ENCODE measurements at places on chromosomes 13 and 19.

DNA sequence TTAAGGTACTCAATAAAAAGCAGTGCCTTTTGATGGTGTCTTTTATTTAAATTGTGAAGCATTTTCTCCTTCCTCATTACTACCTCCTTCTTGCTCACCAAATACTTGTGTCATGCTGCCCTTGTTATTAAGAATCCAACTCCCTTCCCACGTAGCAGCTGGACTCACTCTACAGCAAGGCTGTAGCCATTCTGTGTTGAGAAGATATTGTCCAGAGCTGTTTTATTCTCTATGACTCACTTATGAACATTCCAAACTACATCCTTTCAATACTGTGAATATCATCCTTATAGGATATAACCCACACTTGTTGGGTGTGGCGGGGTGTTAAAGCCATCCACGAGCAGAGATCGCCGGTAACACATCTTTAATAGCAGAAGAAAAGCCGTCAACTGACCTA, 1671.5 kb upstream of the SLC10A2 start:
- no peak for DNase-seq

DNA sequence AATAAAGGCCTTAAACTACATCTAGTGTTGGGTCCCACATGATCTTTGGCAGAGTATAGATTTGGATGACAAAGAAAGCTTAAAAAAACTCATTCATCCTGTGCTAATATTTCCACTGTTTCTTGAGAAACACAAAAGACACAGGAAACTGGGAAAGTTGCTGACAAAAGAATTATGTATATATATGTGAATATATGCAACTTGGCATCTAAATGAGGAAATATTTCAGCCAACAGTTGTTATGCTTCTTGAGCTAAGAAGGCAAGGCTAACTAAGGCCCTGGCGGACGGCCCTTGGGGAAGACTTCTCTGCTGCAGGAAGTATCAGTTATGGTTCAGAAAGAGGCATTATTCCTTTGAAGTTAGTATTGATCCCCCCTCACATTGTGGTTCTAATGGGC, 491.8 kb downstream of the DIAPH3 start:
- DNase-seq, result no peak

DNA sequence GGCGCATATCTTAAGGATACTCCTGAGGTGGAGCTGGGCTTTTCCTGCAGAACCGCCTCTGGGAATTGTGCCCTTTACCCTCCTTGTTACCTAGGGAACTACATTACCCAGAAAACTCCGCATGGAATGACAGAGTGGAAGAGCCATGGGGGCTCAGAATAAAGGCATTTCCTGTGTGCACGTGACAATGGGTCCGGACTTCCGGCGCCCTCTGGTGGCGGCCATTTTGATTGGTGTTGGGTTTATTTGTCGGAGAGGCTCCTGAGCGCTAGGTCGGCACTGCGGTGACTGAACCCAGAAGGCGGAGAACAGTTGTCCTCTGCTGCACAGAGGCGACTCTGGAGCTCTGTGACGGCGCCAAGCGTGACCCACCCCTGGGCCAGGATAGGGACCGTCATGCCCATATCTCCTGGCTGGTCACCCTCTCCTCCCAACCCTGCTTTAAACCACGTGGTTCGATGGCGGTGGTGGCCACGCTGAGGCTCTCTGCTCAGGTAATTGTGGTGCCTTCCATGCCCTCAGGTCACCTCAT, at the start of gene ZNF587B:
TSS of gene ZNF587B (plus strand) at position 229 of the 532 bp plus-strand sequence. CDS start at position 459, 230 bp downstream.
- DNase-seq, result peak; percentile 93

DNA sequence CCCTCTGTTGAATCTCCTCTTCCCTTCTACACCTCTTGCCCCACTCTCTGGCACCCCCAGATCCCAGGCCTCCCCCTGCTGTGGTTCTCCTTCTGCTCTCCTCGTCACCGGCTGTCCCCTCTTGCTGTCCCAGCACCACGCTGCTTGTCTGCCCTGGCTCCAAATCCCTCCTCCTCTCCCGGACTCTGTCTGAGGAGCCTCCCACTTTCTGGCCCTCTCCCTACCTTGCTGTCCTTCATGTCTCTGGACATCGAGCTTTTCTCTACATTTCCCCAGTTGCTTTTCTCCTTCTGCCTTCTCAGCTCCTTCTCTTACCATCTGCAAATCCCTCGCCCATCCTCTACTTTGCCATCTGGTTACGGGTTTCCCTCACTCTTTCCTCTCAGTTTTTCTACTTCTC, 1.2 kb downstream of the ZNF347 start:
- peak; percentile 28 for DNase-seq

DNA sequence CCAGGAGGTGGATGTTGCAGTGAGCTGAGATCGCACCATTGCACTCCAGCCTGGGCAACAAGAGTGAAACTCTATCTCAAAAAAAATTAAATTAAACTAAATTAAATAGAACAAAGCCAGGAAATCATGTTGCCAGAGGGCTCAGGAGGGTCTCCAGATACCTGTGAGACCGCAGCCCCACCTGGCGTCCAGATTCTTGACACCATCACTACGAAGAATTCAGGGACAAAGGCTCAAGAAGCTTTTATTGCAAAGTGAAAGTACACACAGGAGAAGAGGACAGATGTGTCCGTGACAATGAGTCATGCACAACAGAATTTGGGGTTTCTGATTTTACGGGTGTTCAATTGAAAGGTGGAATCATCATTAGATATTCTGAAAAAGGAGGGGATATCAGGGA, 76.6 kb downstream of the STOML3 start:
- no peak for DNase-seq

DNA sequence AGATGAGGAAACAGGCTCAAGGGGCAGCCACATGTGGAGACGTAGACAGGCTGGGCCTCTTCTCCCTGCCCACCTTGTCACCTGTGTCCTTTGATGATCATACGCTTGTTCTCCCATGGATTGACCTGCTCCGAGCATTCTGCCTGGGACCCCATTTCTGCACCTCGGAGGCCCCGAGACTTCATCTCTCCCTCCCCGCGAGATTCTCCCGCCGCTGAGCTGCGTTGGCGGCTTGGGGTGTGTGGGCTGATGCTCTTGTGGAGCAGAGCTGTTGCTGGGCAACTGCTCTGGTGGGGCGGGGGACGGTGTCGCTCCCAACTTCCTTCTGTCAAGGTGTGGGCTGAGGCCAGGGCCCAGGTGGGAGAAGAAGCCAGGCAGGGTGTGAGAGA, 22.1 kb downstream of the MAST3 start:
- no peak for DNase-seq

GRCh38 chr13:114130837-114131582, 1.4 kb downstream of the RASA3 start:
- DNase-seq, result peak; percentile 80

DNA sequence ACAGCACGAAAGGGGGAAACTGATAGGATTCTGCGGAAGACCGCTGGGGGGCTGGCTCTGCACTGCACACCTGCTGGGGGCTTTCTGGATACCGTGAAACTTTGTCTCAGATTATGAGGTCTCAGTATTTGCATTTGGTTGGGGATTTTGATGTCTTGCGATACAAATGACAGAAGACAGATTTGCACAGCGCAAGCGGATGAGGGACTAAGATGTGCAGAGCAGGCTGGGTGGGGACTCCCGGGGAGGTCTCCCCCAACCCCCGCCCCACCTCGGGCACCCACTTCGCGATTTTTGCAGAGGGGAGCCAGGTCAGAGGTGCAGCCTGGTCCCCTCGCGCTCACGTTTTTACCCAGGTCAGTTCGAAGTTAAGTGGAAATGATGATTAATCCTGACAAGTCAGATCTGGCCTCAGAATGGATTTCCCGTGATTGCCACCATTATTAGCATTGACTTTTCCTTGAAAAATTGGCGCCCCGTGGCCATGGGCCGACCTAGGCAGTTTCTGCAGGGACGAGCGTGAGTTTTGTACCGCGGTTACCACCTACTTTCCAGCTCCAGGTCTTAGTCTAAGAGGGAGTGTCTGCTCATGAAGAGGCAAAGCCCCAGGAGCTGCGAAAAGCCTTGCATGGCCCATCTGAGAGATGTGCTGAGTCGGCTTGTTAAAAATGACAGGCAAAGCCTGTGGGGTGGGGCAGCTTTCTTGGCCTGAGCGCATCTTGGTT, 1.3 kb upstream of the GJB2 start:
- no peak for DNase-seq

DNA sequence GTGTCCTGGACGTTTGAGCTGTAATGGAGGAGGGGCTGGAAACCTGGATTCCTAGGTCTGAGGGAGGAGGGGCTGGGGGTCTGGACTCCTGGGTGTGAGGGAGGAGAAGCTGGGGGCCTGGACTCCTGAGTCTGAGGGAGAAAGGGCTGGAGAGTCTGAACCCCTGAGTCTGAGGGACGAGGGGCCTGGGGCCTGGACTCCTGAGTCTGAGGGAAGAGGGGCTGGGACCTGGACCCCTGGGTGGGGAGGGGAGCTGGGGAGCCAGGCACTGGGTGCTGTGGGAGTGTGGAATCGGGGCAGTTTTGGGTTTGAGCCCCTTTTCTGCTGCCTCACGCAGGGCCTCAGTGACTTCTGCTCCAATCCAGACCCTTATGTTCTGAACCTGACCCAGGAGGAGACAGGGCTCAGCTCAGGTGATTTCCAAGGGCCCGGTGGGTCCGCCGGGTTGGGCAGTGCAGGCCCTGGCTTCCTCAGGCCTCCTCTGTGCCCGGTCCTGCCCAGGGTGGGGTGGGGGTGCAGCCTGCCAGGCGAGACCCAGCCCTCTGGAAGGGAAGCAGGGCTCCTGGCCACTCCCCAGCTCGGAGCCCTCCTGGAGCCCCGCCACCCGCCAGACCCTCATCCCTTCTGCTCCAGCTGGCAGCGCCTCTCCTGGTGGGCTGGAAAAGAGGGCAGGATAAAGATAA, 14.4 kb downstream of the TTYH1 start:
- DNase-seq, result no peak

- DNase-seq, result no peak
Observed at GRCh38 chr19:47824396-47824795, 2.7 kb downstream of the CRX start.

- no peak for DNase-seq
Observed at GRCh38 chr19:7489609-7490044, 792 bp upstream of the PEX11G start.

GRCh38 chr19:46390866-46391265, 22.5 kb downstream of the CCDC8 start:
- peak; percentile 64 for DNase-seq

- DNase-seq, result no peak
Observed at GRCh38 chr19:10392120-10392519, 11.2 kb downstream of the CDC37 start.

GRCh38 chr13:97339988-97340749, 93.8 kb upstream of the RAP2A start:
- no peak for DNase-seq

GRCh38 chr13:43246382-43246781, 223.0 kb downstream of the DNAJC15 start:
- no peak for DNase-seq

DNA sequence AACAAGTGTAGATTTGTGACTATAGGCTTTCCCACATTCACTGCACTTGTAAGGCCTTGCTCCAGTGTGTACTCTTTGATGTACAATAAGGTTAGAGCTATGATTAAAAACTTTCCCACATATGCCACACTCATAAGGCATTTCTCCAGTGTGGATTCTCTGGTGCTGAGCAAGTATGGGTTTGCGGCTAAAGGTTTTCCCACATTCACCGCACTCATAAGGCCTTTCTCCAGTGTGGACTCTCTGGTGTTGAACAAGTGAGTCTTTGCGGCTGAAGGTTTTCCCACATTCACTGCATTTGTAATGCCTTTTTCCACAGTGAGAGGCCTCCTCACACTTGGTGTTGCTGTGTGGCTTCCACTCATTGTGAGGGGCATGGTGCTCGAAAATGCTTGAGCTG, 3.7 kb downstream of the ZNF772 start:
- DNase-seq, result no peak

- DNase-seq, result no peak
Observed at GRCh38 chr19:32638625-32639024, 36.4 kb downstream of the ANKRD27 start.

GRCh38 chr19:16579381-16579780, 7.2 kb upstream of the SLC35E1 start:
- no peak for DNase-seq

- DNase-seq, result no peak
Observed at GRCh38 chr13:50170447-50171037, 155.3 kb downstream of the KCNRG start.

DNA sequence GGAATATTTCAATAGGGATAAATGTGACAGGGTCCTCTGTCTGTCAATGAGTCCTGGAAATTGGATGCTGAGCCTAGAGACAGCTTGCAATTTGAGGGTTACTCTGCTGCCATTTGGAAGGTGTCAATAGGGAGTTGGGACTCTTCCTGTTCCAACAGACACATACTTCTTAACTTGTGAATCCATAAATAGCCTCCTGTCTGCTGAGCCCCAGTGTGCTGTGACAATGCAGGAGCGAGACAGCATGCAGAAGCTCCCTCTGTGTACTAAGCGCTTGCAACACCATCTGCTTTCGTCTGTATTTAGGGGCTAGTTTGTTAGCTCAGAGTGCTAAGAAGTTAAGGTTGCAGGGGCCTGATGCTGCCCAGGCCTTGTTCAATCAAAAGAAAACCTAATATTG, 58.5 kb upstream of the GPR12 start:
- no peak for DNase-seq

DNA sequence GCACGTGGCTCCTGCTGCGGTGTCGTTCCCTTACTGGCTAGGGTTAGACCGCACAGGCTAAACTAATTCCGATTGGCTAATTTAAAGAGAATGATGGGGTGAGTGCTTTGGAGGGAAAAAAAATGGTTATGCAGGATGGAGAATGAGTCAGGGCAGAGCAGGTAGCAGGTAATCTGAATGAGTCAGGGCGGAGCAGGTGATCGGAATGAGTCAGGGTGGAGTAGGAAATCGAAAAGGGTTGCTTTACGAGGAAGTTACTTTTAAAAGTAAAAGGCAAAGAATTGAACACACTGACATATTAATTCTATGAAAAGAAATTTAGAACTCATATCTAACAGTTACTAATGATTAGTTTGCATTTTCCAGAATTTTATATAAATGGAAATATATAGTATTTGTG, 335.5 kb downstream of the FOXO1 start:
- DNase-seq, result no peak

GRCh38 chr19:3363841-3364500, 2.4 kb upstream of the NFIC start:
- DNase-seq, result no peak

GRCh38 chr19:49455773-49456172, 2.7 kb downstream of the ALDH16A1 start:
- no peak for DNase-seq

DNA sequence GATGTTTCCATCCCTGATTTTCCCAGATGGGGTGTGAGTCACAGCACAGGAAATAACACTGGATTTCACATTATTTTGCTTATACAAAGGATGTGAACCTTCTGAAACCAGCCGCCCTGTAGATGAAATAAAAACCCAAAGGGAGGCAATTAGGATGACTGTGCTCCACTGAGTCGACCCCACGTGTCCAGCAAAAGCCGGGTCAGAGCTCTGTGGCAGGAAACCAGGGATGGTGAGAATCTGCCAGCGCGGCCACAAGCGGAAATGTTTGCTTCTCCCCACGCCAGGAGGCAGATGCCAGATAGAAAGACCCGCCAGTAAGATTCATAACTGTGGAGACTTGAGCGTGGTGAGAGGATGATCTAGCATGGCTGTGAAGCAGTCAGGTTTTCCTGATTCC, 764.4 kb downstream of the LIG4 start:
- peak; percentile 47 for DNase-seq

DNA sequence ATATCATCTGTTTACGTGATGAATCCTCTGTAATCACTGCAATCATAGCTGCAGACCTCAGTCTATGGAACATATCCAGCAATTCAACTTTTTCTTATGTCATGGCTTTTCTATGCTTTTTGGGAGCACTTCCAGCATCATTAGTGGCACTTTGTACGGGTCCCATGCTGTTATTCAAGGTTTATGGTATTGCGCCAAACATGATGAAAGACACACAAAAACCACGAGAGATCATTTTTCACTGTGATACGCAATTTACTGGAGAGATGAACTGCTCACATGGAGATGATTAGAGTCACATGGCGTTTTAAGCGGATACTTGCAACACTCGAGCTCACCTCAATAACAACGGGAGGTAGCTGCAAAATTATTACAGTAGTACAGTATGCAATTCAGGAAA, 2101.7 kb upstream of the PCDH20 start:
- no peak for DNase-seq

Measured in right cardiac atrium (tissue), 5 donors.